Fibroblast of skin of scalp (primary cell): ENCODE measurements at places on chromosomes 7 and 10.

GRCh38 chr10:111835574-111835973 lies 348.0 kb downstream of the GPAM start:
- peak; percentile 91 for DNase-seq

DNA sequence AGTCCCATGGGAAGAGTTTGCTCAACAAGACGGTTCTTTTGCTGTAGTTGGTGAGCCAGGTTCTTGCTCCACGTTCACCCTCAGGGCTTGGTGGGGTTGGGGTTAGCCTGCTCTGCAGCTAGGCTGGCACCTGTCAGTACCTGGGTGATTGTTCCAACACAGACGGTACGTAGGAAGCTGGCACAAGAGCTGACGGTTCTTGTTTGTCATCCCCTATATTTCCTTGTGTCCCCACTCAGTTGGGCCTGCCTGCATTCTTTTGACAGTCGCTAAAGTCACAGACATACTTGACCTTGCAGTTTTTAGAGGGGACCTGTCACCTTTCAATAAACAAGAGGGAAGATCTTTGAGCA lies 40.2 kb upstream of the SYPL1 start:
- DNase-seq, result no peak

- DNase-seq, result no peak
Measured at GRCh38 chr10:10829576-10829975, 188.1 kb upstream of the CELF2 start.

DNA sequence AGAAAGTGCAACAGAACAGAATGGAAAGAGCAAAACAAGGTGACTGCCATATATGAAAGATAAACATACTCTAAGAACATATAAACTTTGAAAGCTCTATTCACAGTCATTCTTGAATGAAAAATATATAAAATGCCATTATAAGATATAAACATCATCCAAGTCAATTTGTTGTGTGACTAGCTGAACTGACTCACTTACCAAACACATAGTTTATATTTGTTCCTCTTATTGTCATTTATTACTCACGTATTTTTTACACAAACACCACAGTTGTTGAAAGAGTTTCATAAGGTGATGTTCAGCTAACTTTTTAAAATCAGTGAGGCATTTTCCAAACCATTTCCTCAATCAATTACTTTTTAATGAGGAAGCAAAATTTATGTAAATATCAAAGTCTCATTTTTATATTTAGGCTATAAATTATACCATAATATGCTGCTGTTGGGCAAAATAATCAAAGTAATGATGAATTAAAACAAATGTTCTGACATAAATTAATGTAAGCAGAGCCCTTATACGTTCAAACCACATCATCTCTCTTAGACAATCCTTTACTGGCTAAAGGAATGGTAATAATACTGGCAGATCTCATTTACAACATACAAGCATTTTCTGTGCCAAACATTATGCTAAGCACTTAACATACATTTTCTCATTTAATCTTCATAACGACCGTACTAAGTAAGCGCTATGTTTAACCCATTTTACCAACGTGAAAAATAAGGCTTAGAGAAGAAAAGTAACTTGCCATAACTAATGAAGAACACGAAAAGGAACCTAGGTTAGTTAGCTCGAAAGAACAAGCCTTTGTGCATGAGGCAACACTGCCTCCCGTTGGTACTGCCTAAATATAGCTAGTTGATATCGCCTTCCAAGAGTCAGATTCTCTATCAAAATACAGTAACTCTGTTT lies 7.3 kb downstream of the LRRN3 start:
- DNase-seq, result peak; percentile 46

GRCh38 chr10:43111101-43111500 lies 27.1 kb upstream of the CSGALNACT2 start:
- no peak for DNase-seq

DNA sequence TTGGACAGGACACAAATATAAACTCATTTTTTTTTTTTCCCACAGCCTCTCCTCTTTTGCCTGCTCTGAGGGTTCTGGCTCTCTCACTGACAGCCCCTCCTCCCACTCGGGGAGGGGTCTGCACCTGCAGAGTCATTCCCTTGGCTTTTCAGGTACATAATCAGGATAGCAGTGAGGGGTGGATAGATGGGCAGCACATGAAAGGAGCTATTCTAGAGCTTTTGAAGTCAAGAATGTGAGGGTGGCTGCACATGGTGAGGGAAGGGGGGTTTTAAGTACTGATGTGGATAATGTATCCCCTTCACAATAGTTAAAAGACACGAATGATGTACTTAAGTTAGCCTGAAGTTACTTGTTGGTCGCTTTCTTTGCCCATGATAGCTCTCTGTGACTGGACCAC lies 76.2 kb downstream of the CFAP58 start:
- no peak for DNase-seq

GRCh38 chr10:123327450-123327849 lies 173.2 kb downstream of the BUB3 start:
- no peak for DNase-seq

GRCh38 chr7:108442039-108442568 lies 14.1 kb downstream of the NRCAM start:
- no peak for DNase-seq

DNA sequence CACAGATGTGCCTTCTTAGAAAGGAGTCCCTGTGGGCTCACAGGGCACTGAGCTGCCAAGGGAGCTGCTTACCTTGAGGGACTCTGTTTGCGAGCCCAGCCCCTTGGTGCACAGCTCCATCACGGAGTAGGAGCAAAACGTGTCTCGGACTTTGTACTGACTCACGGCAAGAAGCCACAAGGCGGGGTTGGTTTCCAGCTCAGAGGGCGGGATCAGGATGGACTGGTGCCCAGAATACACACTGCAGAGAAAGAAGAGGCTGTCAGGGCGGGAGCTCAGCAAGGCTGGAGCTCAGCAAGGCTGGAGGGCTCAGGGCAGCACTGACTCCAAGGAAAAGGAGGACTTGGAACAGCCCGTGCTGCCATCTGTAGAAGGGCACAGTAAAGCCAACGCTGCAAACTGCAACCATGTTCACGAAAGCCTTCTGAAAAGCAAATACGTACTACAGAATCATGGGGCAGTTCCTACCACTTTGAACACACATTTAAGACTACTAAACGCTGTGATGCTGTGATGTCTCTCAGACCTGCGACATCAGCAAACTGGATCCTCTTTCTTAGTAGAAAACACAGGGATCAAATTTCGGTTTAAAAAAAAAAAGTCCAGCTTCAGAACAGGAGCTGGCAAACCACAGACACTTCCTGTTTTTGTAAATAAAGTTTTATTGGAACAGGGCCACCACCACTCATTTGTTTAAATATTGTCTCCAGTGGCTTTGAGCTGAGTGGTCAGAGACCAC lies 194.3 kb downstream of the ZMYND11 start:
- DNase-seq, result peak; percentile 95

DNA sequence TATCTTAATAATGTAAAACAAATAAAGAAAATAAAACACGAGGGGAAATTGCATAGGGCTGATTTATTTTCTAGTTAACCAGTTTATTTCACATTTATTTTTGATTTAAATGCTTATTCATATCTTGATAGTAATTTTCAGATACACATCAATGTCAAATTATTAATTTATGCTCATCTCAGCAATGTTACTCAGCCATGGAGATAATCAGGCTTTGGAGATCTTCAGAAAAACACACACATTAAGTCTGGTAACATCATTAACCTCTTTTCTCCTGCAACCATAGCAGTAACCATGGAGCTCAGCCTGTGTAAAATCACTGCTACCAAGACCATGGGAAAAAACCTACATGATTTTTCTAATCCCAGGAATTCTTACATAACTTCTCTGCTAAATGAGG lies 31.9 kb upstream of the TBX20 start:
- DNase-seq, result no peak

GRCh38 chr10:80908611-80909010 lies 370.9 kb downstream of the SH2D4B start:
- no peak for DNase-seq

DNA sequence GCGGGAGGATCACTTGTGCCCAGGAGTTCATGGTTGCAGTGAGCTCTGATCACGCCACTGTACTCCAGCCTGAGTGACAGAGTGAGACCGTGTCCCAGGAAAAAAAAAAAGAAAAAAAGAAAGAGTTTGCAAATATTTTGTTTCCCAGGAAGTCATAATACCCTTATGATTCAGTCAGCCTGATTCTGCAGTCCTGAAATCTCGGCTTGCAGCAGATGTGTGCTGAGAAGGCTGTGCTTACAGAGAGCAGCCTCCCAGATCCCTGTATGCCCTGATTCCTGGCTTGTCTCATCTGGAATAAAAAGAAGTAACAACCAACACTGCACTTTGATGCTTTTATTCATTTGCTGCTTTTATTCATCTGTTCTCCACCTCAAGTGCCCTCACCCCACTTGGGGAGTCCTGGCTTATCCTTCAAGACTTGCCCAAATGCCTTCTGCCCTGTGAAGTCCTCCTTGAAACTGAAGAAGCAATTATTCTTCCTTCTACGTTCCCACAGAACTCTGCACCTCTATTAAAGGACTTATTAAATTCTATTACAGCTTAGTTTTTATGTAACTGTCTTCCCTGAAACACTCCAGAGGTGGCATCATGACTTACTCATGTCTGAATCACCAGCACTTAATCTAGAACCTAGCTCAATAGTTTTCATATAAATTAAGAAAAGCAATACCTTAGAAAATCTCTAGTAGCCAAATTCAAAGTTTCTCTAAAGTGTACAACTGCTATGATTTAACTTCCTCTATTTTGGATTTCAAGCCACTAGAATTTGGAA lies 27.7 kb upstream of the BPGM start:
- DNase-seq, result peak; percentile 58

DNA sequence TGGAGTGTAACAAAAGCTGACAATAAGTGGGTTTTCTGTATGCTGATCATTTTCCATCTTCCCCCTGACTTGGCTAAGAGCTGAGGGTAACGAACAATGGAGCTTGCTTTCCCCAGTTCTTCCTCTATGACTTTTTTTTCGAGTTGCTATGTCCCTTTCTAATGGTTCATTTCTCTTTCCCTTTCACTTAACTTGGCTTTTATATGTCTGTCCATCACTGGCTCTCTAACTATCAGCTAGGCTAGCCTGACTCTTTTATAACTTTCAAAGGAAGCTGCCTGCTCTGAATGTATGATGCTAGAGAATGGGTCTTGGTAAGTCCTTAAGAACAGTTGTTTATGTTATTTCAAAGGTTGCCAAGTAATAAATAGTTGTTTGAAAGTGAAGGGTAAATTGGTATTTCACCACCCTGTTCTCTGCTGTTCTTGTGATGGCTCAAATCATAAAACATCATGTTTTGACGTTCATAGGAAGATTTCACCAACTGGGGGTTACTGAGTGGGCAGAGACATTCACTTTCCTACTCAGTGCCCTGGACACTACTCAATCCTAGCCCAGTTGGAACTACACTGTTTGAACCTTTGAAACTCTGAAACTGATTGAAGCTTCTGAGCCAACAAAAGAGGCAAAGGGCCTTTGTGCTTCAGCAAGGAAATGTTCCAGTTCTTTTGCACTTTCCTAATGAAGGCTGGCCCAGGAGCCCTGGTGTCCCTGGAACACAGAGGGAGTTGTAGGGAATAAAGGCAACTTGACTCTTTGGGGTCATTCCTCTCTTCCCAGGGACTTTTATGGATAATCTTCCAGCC lies 85.4 kb upstream of the PHYHIPL start:
- DNase-seq, result no peak

GRCh38 chr10:49600781-49601400 lies 9.2 kb upstream of the SLC18A3 start:
- no peak for DNase-seq

- no peak for DNase-seq
Measured at GRCh38 chr7:127665922-127666321, 13.9 kb downstream of the SND1 start.

DNA sequence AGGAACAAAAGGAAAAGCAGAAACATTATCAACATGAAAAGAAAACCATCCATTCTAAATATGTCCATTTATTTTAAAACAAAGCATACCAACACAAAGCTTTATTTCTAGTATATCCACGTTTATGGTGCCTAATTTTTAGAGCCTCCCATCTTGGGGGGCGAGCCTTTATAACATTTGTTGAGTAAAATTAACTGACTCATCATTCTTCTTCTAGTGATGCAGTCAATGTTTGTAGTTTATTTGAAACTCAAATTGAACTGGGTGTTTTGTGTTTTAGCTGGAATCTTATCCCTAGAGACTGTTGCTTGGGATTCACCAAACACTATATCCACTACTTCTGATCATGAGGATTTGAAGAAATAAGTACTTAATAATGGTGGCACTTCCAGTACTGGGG lies 366.4 kb upstream of the NPVF start:
- no peak for DNase-seq

DNA sequence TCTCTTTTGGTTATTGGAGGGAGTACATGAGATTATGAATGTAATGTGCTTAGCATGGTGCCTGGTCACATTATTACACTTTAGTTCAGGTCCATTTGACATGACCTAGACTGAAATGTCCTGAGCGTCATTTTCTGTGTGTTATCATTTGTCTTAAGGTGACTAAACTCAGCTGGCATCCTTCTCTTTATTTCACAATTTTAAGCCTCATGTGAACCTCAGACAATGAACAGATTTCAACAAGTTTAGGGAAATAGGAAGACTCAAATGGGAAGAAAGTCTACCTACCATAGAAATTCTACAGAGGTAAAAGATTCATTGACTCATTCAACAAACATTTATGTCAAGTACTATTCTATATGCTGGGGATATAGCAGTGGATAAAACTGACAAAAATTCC lies 70.2 kb upstream of the EXOC6 start:
- DNase-seq, result no peak

GRCh38 chr7:8480527-8480926 lies 47.1 kb downstream of the NXPH1 start:
- DNase-seq, result no peak

- DNase-seq, result no peak
Measured at GRCh38 chr7:113199136-113199535, 80.8 kb upstream of the SMIM30 start.

DNA sequence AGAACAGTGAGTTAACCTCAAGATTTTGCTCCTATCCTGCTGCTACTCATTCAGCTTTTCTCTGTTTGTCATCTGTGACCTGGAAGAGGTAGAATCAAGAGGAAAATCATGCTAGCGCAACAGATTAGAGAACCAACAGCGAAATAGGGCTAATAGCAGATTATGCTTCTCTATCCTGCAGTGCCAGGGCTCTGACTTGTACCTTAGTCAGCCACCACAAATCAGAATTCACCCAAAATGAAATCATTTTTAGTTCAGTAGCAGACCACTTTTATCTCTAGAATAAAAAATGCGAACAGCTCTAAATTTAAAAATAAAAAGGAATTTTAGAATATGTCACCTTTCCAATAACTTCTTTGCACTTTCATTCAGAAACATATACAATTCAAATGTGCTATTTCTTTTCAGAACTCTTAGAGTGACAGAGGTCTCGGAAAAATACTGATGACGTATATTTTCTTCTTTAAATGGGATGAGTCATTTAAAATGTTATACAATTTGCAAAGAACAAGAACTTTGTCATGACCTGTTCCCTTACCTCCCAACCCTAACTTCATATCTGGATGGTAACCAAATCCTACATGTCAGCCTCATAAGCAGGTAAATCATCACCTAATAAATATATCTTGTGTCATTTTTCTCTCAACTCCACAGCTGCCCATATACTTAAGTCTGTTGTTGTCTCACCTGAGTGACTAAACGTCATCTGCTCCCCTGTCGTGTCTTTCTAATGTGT lies 896.4 kb downstream of the PCDH15 start:
- no peak for DNase-seq

GRCh38 chr7:38585572-38586354 lies 45.4 kb downstream of the AMPH start:
- peak; percentile 54 for DNase-seq

- DNase-seq, result no peak
Measured at GRCh38 chr7:92635538-92635937, 45.3 kb upstream of the FAM133B start.

- DNase-seq, result peak; percentile 86
Measured at GRCh38 chr7:41641011-41641664, 61.8 kb downstream of the INHBA start.

GRCh38 chr7:29764227-29764626 lies 42.1 kb upstream of the WIPF3 start:
- no peak for DNase-seq
